Panc1 (cell line): ENCODE measurements at places on chromosomes 12 and 14. TPM values are rescaled to one million over a fixed set of nuclear protein-coding genes. Genes with fewer than 3 reads are reported as not detected.

The SDR9C7 gene
- not detected for total RNA-seq

The CRADD gene
- 7.0 TPM for total RNA-seq

The SLCO1B1 gene
- total RNA-seq: not detected

DNA sequence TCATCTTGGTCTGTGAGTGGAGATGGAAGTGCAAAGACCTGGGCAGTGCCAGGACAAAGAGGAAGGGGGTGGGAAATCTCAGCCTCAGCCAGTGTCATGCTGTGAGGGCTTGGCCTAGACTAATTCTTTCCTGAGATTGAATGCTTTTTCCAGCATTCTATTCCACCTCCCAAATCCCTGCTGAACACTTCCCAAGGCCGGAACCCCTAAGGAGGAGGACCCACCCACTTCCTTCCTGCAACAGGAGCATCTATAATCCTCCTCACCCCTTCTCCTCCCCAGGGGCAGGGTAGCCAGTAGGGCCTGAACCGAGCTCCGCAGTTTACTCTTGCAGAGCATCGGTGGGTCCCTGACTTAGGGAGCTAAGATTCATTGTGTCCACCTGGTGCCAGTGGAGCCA, 3.2 kb downstream of the PLEKHD1 start:
- H3K4me3 ChIP-seq: no peak overlapping the region
- no peak for DNase-seq
- H3K4me1 ChIP-seq: no peaks in the 10 kb centered on the region
- peaks cover 2% of the 10 kb centered on the region; the same call in 1 of the 2 replicates for H3K27me3 ChIP-seq

DNA sequence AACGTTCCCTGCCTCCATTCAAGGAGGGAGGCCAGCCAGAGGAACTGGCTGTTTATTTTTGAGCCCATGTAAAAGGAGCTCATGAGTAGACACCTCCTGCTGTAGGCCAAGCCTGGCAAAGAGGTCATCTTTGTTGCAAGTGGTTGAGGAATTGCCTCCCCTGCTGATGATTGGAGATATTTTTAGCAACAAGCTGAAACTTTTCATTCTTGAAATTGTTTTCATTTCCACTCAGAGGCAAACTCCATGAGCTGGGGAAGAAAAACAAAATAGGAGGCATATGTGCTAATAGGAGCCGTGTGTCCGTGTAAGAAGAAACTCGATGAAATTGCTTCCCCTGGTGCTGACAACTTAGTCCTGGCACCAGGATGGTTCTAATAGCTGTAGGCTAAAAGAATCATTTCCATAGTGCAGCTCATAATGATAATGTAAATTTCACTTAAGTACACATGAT, 440.1 kb upstream of the FAR2 start:
- H3K27ac ChIP-seq: no peak overlapping the region
- H3K36me3 ChIP-seq: no peaks in the 10 kb centered on the region
- H3K4me1 ChIP-seq: no peaks in the 10 kb centered on the region
- no peak for DNase-seq
- no peaks in the 10 kb centered on the region for H3K27me3 ChIP-seq
- no peak overlapping the region for H3K4me3 ChIP-seq

- H3K27ac ChIP-seq: no peak overlapping the region
- DNase-seq: no peak
- no peaks in the 10 kb centered on the region for H3K27me3 ChIP-seq
- H3K4me1 ChIP-seq: no peaks in the 10 kb centered on the region
- no peaks in the 10 kb centered on the region for H3K36me3 ChIP-seq
Measured at GRCh38 chr12:7892186-7892980, 19.7 kb upstream of the SLC2A14 start.

- DNase-seq: no peak
- H3K36me3 ChIP-seq: no peaks in the 10 kb centered on the region
- no peak overlapping the region for H3K27ac ChIP-seq
- no peak overlapping the region for H3K4me3 ChIP-seq
Measured at GRCh38 chr14:57692671-57693070, 173.2 kb downstream of the SLC35F4 start.

- H3K27me3 ChIP-seq: no peaks in the 10 kb centered on the region
- no peak overlapping the region for H3K4me3 ChIP-seq
- DNase-seq: no peak
- H3K27ac ChIP-seq: no peak overlapping the region
Measured at GRCh38 chr14:103904493-103905107, 23.7 kb upstream of the TDRD9 start.

- H3K27me3 ChIP-seq: no peaks in the 10 kb centered on the region
- H3K27ac ChIP-seq: no peak overlapping the region
- H3K36me3 ChIP-seq: peaks cover 31% of the 10 kb centered on the region
- DNase-seq: no peak
- no peaks in the 10 kb centered on the region for H3K4me1 ChIP-seq
- no peak overlapping the region for H3K4me3 ChIP-seq
Measured at GRCh38 chr12:101299931-101300330, 20.0 kb downstream of the UTP20 start.

- no peaks in the 10 kb centered on the region for H3K36me3 ChIP-seq
- H3K4me3 ChIP-seq: no peak overlapping the region
- H3K27me3 ChIP-seq: no peaks in the 10 kb centered on the region
- no peak overlapping the region for H3K27ac ChIP-seq
- no peak for DNase-seq
Measured at GRCh38 chr12:84814664-84815245, 97.8 kb downstream of the SLC6A15 start.

DNA sequence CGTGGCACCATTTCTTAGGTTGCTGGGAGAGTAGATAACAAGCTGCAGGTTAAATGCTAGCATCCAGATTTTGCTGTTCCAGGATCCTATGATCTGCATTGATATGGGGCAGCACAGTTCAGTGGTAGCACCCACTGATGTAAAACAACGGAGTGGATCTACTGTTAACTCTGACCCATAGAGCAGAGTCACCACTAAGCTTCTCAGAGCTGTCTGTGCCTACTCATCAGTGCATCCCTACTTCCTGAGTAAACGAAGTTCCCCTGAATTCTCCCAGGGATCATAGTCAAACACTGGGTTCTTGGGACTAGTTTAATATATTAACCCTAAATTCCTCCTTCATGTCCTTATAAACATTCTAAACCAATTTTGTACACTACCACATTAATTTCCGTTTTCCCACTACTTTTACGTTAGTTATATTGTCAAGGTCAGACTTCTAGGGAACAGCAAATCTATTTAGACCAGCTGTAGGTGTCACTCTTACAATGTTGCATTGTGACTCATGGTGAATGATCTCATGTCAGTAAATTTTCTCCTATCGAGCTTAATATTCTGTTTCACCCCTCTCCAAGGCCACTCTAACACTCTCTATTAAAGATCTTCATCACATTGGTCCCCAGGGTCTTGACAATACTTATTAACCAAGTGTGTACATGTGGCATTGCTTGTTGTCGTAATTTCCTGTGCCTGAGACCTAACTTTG, 10.3 kb downstream of the RERGL start:
- H3K4me3 ChIP-seq: no peak overlapping the region
- H3K4me1 ChIP-seq: no peaks in the 10 kb centered on the region
- H3K27ac ChIP-seq: no peak overlapping the region
- no peaks in the 10 kb centered on the region for H3K27me3 ChIP-seq

GRCh38 chr12:1351926-1352325, 242.5 kb downstream of the FBXL14 start:
- H3K4me1 ChIP-seq: peaks cover 3% of the 10 kb centered on the region; the same call in 1 of the 2 replicates
- no peak overlapping the region for H3K27ac ChIP-seq
- H3K27me3 ChIP-seq: no peaks in the 10 kb centered on the region
- no peaks in the 10 kb centered on the region for H3K36me3 ChIP-seq
- no peak for DNase-seq

DNA sequence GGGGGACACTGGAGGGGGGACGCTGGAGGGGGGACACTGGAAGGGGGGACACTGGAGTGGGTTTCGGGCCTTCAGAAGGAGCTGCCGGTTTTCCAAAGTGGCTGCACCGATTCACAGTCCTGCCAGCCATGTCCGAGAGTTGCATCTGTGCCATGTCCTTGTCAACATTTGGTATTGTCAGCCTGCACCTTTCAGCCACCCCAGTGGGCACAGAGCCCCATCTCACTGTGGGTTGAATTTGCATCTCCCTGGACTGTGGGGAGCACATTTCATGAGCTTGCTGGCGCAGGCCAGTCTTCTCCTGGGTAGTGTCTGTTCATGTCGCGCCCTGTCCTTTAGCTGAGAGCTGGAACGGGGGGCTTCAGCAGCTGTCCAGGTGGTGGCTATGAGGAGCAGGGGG, 72.7 kb downstream of the GALNT9 start:
- no peak for DNase-seq
- no peak overlapping the region for H3K4me3 ChIP-seq
- H3K27me3 ChIP-seq: no peaks in the 10 kb centered on the region; the same call in 1 of the 2 replicates
- no peaks in the 10 kb centered on the region for H3K4me1 ChIP-seq
- no peak overlapping the region for H3K27ac ChIP-seq
- H3K36me3 ChIP-seq: no peaks in the 10 kb centered on the region; the same call in 1 of the 2 replicates

DNA sequence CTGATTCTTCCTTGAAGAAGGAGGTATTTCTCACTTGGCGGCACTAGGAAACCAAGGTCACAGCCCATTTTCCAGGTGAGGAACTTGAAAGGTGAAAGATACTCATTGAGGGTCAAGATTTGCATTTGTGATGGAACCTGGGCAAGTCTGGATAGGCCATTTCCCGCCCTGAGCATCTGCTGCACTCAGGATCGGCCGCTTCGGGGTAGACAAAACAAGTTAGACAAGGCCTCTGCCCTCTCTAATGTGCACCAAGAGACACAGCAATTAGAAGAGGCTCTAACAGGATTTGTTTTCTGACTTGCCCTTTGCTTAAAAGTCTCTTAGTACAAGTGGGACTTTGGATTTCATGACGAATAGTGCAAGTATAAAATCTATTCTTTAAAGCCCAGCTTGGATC, 167.2 kb downstream of the KTN1 start:
- peaks cover 8% of the 10 kb centered on the region for H3K4me1 ChIP-seq
- H3K27me3 ChIP-seq: no peaks in the 10 kb centered on the region
- H3K4me3 ChIP-seq: no peak overlapping the region
- DNase-seq: no peak
- no peaks in the 10 kb centered on the region for H3K36me3 ChIP-seq

DNA sequence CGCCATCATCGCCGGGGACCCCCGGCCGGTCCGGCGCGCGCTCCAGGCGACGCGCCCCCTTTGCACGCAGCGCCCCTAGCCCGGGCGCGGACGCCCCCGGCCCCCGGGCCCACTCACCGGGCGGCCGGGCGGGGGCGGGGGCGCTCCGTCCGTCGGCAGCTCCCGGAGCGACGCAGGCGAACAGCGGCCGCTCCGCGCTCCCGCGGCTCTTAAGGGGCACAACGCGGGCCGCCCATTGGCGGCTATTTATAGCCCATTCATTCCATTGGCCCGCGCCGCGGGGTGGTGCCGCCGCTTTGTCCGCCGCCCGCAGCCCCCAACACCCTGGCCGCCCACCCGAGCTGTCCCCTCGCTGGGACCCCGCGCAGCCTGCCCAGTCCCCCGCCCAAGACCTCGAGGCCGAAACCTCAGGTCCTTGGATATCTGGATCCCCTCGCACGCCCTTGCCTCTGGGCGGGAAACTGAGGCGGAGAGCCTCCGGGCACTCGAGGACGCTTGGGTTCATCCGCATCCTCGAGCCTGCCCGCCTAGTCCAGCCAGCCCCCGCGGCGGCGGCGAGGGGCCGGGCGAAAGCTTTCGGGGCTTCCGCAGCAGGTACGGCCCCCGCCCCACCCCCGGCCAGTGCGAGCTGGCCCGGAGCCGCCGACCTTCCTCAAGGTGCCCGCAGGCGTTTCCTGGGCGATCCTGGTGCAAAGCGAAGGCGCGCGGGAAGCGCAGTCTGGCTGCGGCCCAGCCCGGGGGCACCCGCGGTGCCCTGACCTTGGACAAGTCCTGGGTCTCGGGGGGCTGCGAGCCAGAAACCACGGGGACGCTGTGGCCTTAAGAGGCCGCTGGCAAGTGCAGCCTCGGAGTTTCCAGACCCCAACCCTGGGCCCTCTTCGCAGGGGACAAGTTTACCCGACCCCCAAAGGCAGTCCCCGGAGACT, at the start of gene CKB:
CKB (minus strand) TSS at position 182 of the 926 bp plus-strand sequence. CDS start 337 bp downstream, outside the sequence.
- peak within 1 kb of the TSS; percentile 50 for H3K4me3 ChIP-seq
- H3K27me3 ChIP-seq: no peaks in the 10 kb centered on the region
- peaks cover 47% of the 10 kb centered on the region for H3K4me1 ChIP-seq
- DNase-seq: no peak
- H3K27ac ChIP-seq: peak within 1 kb of the TSS; percentile 48; the same call in 1 of the 2 replicates
- H3K36me3 ChIP-seq: no peaks in the 10 kb centered on the region; the same call in 1 of the 2 replicates

- no peak for DNase-seq
- H3K4me1 ChIP-seq: peaks cover 90% of the 10 kb centered on the region
- no peaks in the 10 kb centered on the region for H3K27me3 ChIP-seq
- H3K27ac ChIP-seq: peak overlapping the region; percentile 98
- no peak overlapping the region for H3K4me3 ChIP-seq
- no peaks in the 10 kb centered on the region for H3K36me3 ChIP-seq
Measured at GRCh38 chr12:124682425-124683151, 115.2 kb upstream of the NCOR2 start.

- DNase-seq: no peak
- no peaks in the 10 kb centered on the region for H3K36me3 ChIP-seq
- no peak overlapping the region for H3K27ac ChIP-seq
- no peaks in the 10 kb centered on the region for H3K4me1 ChIP-seq
- no peaks in the 10 kb centered on the region for H3K27me3 ChIP-seq
- H3K4me3 ChIP-seq: no peak overlapping the region
Measured at GRCh38 chr12:17352164-17352563, 737.8 kb downstream of the RERGL start.

DNA sequence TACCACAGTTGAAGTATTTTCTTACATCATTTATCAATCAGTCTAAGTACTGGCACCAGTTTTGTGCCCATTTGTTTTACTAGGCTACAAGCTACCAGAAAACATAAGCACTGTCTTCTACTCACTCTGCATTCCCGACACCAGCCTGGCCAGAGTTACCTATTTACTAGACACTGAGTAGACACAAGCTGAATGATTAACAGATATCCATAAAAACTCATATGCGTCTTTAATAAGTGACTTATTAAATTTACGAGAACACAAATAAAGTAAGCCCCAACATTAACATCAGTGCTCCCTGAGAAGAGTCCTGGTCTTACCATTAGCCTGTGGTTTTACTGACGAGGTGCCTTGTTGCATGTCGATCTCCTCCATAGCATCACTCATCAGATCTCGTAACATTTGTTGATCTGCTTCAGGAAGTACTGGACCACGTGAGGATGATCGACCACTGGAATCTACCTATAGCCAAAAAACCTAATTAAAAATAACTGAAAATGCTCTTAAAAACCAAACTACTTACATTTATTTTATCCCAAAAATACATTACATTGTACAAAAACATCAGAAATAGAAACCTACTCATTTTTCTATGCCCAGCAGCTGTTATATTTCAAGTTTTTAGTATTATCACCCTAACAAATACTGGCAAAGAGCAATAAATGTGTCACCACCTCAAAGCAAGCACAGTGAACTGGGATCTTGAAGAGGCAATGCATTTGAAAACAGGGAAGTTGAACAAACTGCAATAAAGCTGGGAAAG, 53.3 kb downstream of the BDKRB1 start:
- H3K36me3 ChIP-seq: no peaks in the 10 kb centered on the region
- no peak overlapping the region for H3K4me3 ChIP-seq

- no peak overlapping the region for H3K4me3 ChIP-seq
- no peak for DNase-seq
- H3K27me3 ChIP-seq: no peaks in the 10 kb centered on the region
Measured at GRCh38 chr12:105713606-105714305, 383.3 kb downstream of the C12orf75 start.

- H3K4me1 ChIP-seq: no peaks in the 10 kb centered on the region
- H3K36me3 ChIP-seq: no peaks in the 10 kb centered on the region
- H3K27me3 ChIP-seq: no peaks in the 10 kb centered on the region
- no peak overlapping the region for H3K27ac ChIP-seq
- no peak overlapping the region for H3K4me3 ChIP-seq
- DNase-seq: no peak
Measured at GRCh38 chr12:12327802-12328201, 22.2 kb downstream of the MANSC1 start.

GRCh38 chr14:103705118-103705503, 10.1 kb downstream of the XRCC3 start:
- H3K4me3 ChIP-seq: no peak overlapping the region
- DNase-seq: no peak
- H3K36me3 ChIP-seq: no peaks in the 10 kb centered on the region
